ENCODE measurements at places on chromosomes 1 and 21.

GRCh38 chr21:32592929-32593502 is 7.7 kb upstream of the TCP10L start:
- no peak for DNase-seq

- no peak for DNase-seq
These were observed 24.0 kb downstream of the HENMT1 start for GRCh38 chr1:108636876-108637275.

- peak; percentile 26 for DNase-seq
These were observed 14.1 kb upstream of the HEYL start for GRCh38 chr1:39653546-39654031.

GRCh38 chr1:41412748-41413147 is 51.5 kb downstream of the FOXO6 start:
- DNase-seq = no peak

DNA sequence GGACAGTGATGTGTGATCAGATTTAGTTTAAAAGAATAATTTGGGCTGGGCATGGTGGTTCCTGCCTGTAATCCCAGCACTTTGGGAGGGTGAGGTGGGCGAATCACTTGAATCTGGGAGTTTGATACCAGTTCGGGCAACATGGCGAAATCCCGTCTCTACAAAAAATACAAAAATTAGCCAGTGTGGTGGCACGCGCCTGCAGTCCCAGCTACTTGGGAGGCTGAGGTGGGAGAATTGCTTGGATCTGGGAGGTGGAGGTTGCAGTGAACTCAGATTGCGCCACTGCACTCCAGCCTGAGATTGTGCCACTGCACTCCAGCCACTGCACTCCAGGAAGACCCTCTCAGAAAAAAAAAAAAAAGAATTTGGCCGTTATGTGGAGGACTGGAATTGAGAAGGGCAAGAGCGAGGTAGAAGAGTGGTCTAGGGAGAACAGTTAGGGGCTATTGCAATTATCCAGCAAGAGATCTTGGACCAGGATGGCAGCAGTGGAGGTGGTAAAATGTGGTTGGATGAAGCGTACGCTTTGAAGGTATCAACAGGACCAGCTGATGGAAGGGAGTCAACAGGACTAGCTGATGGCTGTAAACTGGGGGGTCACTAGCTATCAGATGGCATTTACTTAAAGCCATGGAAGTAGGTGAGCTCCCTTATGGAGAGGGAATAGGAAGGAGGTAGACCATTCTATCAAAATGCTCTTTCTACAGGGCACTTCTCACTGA is 9.6 kb downstream of the BTBD19 start:
- DNase-seq = no peak

DNA sequence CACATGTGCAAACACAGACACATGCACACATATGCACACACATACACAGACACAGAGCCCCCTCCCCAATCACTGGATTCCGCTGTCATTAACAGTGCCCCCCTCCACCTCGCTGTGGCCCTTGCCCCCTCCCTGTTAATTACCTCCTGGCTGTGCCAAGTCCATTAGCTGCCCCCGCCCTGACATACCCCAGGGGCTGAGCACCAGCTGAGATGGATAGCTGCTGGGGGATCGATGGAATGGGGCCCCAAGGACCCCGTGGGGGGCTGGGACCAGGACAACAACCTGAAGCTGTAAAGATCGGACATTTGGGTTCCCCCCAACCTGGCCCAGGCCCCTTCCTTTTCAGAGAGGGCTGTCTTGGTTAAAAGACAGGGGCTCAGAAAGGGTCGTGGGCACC is 9.6 kb upstream of the PEAR1 start:
- DNase-seq = no peak

GRCh38 chr1:118918230-118918939 is 69.8 kb downstream of the TBX15 start:
- no peak for DNase-seq

DNA sequence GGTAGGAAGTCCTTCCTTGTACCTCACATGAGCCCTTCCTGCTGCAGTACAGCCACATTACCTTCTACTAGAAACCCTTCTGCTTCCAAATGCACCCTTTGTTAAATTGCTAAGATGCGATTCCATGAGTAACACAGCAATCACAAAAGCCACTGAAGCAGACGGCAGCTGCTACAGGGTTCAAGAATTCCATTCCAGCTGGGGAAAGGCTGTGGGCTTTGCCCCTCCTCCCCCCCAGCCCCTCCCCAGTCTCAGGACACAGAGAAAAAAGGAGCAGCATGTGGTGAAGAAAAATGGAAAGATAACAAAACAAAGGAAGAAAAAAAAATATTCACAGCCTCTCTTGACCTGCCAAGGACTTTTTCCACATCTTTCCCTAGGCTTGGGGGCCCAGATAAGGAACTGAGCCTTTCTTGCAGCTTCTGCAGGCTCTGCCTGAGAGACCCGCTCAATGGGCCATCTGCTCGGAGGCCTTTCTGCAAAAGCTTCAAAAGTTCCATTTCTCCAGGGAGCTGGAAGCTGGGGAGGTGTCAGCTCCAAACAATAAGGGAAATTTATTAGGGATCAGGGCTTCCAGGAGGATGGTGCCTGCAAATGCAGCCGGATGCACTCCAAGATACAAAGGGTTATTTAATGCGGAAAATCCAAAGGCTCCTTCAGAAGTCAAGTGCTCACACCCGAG is 72.1 kb downstream of the SYT2 start:
- DNase-seq = no peak

GRCh38 chr1:44270686-44271628 is 57.7 kb downstream of the DMAP1 start:
- DNase-seq = no peak

GRCh38 chr1:109398343-109399225 is 866 bp upstream of the SORT1 start:
- no peak for DNase-seq

- DNase-seq = no peak
These were observed 66.1 kb downstream of the CD2 start for GRCh38 chr1:116820369-116820768.

GRCh38 chr1:10980841-10981727 is 31.4 kb upstream of the TARDBP start:
- DNase-seq = no peak

DNA sequence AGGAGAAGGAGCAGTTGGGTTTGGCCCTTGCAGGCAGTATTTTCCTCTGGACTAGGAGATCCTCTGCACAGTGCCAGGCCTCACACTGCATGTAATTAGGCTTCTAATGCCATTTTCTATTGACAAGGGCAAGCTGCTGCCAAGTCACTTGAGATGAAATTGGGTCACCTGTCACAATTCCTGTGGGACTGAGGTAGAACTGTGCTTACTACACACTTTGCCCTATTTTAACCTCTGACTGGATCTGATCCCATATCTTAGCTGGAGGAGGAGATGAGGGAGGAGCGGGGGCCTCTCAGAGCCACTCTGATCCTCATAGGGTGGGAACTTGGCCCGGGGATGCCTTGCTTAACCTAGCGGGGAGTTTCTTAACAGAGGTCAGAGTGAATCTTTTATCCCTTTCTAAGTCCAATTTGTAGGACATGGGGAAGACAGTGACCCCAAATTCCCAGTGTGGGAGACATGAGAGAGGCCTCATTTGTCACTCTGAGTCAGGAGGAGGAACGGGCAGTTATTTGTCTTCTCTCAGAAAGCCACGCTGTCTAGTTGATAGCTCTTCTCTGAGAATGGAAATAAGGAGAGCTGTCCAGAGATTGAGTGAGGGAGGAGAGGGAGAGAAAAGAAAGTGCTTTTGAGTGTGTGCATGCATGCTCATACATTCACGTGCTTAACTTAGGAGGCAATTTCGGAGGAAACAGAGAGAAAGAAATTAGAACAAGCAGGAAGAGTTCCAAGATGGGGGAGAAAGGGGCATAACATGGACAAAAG is 121.3 kb downstream of the CACNA1E start:
- no peak for DNase-seq

GRCh38 chr1:34470401-34470800 is 284.4 kb upstream of the GJB5 start:
- DNase-seq = no peak

Measured in stimulated activated CD8-positive, alpha-beta memory T cell treated with anti-CD3 and anti-CD28 coated beads, Interleukin-7, amount 100 ng/mL, for 1 hour (primary cell).